ENCODE measurements at places on chromosomes 5 and 9.

GRCh38 chr9:131436865-131437271 is 43.0 kb downstream of the PRRC2B start:
- DNase-seq, result no peak

GRCh38 chr5:999724-1000123 is 8.9 kb upstream of the NKD2 start:
- no peak for DNase-seq

GRCh38 chr5:56148453-56148971 is 84.6 kb downstream of the ANKRD55 start:
- no peak for DNase-seq

DNA sequence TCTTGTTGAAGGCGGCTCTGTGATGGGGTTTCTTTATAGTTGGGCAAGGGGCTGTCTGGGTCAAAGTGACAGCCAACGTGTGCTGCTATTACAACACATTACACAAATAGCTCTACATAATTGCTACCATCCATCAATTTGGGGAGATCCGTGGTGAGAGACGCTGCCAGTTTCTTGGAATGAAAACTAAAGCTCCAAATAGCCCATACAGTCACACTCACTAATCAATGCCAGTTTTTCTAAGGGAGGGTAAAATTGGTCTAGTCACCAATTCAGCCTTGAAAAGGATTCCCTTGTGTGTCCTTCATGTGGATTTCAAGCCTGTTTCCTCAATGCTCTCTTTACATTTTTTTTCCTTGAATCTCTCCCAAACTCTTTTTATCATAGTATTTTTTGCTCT is 343.3 kb upstream of the KLF4 start:
- DNase-seq, result no peak

GRCh38 chr5:68818870-68819269 is 274.9 kb upstream of the SLC30A5 start:
- no peak for DNase-seq

GRCh38 chr9:86202338-86202882 is 57.0 kb downstream of the C9orf153 start:
- DNase-seq, result no peak

DNA sequence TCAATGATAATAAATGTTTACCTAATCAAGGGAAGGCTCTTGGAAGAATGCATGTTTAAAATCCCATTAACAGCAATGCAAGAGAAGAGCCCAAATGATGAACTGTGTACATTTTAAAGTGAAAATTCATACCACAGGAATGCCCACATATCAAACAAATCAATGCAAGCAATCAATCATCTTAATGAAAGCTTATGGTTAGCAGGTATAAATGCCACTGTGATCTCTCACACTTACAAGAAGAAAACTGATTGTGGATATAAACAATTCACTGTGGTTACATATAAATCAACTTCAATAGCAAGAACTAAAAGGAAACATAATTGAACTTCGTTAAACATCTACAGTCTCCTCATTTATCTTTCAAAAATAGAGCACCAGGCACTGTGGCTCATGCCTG is 161.0 kb upstream of the RORB start:
- DNase-seq, result no peak

GRCh38 chr5:89930591-89931392 is 478.8 kb downstream of the CETN3 start:
- no peak for DNase-seq

DNA sequence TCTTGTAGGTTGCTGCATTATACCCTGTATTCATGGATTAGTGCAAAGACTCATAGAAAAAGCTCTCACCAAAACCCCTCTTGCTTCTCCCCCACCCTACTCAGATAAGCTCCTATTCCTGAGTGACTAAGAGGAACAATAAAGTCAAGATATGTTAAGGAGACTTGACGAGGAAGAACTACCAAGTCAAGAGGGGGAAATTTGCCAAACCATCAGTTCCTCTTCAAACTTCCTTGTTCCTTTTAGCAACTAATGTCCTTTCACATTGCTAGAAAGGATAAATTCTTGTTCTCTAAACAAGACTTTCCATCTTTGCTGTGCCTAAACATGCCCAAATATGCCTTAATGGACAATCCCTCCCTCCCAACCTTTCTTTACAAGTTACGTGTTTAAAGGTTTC is 27.0 kb downstream of the CNOT8 start:
- DNase-seq, result no peak

GRCh38 chr5:140977003-140977402 is 10.7 kb downstream of the PCDHAC2 start:
- DNase-seq, result no peak

DNA sequence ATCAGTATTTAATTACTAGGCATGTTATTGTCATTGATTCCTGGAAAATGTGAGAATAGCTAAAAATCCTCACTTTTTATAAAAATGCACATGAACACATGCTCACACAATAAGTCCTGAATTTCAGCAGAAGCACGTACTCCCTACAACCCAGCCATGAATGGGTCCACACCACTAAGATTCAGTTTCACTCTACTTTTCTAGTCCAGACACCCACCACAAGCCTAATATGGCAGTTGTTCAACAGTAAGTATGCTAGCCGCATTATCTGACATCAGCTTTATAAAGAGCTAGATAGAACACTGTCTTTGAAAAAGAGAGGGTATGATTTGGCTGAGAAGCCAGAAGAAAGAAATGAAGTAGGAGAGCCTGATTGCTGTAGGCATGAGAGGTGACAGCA is 639.3 kb downstream of the BRINP1 start:
- no peak for DNase-seq

- DNase-seq, result no peak
Measured at GRCh38 chr5:91361055-91361701, 21.9 kb downstream of the ARRDC3 start.
